Left ventricle myocardium superior (tissue), 1 donor: ENCODE measurements at places on chromosomes 4 and X. TPM values are rescaled to one million over a fixed set of nuclear protein-coding genes. Genes with fewer than 3 reads are reported as not detected.

- DNase-seq, result no peak
These were observed 415.8 kb downstream of the STIM2 start for GRCh38 chr4:27276307-27277073.

GRCh38 chr4:9891740-9892139 is 110.3 kb downstream of the DRD5 start:
- no peak for DNase-seq

DNA sequence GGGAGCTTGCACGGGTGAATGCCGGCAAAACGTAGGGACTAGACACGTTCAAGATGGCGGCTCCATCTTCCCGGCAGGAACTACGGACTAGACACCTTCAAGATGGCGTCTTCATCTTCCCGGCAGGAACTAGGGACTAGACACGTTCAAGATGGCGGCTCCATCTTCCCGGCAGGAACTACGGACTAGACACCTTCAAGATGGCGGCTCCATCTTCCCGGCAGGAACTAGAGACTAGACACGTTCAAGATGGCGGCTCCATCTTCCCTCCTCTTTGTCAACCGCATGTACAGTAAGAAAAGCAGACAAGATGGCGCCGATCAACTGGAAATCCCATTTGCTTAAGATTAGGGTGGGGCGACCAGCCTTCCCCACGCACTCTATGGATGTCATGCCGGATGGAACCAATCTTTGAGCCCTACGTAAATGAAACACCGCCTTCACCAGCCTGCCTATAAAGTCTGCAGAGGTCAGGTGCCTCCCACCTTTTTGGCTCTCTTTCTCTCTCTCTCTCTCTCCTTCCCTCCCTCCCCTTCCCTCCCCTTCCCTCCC is 222.4 kb downstream of the CRLF2 start:
- no peak for DNase-seq

Gene RAI2
- total RNA-seq, result 22.3 TPM

DNA sequence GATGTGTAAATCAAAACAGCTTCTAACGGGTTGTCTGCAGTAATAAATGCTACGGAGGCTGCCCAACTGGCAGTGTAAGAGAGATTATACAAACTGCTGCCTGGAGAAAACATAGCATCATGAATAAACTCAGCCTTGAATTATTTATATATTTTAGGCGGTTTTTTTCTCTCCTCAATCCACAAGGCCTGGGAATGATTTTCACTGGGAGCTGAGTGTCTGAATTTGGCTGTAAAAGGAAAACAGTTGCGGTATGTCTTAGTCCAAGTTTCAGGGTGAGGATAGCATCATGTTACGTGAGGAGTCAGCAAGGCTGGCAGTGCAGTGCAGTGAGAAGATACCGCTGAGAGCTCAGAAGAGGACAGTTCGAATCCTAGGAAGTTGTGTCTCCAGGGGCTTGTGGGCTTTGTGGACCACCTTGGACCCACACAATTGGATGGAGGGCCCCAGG is 291.5 kb upstream of the BOD1L1 start:
- peak; percentile 37 for DNase-seq

DNA sequence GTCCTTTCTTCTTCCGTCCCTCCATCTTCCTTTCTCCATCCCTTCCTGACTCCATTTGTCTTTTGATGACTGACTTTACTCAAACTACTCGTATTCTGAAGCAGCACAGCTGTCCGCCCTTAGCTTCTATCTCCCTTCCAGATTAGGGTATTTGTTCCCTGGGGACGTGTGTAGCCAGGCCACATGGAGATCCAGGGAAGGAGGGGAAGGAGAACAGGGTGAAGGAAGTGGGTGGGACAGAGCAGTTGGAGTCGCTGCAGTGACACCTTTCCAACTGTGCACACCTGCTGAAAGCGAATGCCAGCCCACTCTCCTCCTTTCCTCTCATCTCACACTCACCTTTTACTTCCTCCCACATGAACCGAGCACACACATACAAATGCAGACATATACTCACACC is 323.8 kb downstream of the DCTD start:
- DNase-seq, result no peak

DNA sequence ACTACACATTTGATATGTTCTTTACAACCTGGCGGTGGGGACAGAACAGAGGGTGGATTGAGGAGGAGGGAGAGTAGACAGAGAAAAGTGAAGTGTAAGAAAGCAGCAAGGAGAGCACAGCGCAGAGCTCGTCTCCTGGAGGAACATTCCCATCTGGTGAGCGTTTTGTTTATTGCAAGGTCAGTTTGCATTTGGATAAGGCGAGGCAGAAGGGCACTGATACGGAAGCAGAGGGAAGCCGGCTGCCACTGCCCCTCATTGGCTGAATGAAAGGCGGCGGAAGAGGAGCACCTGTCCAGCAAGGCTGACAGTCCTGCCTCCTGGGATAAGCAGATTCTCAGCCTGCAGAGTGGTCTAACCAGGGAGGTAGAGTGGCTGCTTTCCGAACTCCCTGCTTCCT is 83.2 kb downstream of the GPR143 start:
- no peak for DNase-seq

GRCh38 chrX:120749141-120749846 is 119.4 kb upstream of the C1GALT1C1 start:
- no peak for DNase-seq

Gene DACH2
- total RNA-seq, result not detected

DNA sequence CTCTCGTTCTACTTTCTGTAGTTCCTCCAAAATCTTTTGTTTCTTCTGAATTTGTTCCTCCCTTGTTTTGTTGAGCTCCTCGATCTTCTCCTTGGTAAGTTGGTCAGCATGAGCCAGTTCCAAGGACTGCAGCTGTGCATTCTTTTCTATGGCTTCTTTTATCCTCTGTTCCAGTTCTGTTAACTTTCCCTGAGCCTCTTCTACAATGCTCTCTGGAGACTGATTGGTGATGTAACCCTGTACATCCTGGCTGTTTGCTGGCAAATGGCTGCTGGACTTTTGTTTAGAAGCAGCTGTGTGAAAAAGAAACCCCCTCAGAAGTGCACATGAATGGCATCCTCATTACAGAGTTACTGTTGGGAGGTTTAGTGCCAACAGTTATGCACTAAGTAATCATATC is 70.5 kb upstream of the COX18 start:
- no peak for DNase-seq

- no peak for DNase-seq
These were observed 558.2 kb upstream of the DIPK2B start for GRCh38 chrX:45758738-45759397.

Gene MAGEA4
- total RNA-seq, result not detected

DNA sequence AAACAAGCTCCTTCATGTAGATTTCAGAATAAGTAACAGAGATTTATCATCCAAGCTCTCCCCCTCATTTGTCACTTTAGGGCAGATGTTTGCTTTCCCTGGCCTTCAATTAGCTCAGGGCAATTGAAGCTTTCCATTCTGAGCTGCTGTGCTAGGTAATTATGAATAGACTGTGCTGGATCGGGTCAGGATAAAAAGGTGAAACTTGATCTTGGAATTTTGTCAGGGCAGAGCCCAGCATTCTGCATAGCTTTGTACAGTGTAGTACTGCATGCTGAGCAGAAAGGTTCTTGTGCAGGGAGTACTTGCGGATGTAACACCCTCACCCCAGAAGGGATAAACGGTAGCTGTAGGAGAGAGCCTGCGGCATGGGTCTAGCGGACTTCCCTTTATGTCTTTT is 64.0 kb upstream of the CLDN34 start:
- DNase-seq, result no peak

DNA sequence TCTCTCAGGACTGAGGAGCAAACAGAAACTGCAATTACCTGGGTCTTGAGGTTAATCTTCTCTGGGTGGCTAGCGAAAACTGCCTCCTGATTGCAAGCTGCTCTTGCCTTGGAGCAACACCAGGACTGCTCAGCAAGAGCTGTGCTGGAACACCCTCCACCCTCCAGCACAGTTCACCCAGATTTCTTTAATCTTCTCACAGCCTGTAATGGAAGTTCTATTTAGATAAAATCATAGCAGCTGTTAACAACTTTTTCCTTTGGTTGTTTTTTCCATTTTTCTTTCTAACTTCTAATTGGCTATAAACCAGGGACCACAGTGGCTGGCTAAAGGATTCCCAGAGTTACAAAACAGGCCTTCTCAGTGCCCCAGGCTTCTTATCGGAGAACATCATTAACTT is 36.3 kb downstream of the OPHN1 start:
- peak; percentile 26 for DNase-seq

DNA sequence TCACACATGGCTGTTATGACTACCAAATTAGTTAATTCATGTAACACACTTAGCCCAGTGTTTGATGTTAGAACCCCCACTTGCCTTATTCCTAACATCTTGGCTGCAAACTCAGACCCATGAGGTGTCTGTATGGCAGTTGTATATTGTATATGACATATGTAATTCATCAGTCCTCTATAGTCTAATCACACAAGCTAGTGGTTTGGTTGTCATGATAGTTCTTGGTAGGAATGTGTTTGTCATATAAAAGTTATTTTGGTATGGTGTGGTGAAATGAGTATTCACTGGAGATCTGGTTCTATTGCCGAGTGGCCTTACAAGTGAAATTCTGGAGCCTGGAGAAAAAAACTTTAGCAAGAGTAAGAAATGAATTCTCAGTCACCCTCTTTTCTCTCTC is 149.2 kb downstream of the AWAT2 start:
- no peak for DNase-seq

- DNase-seq, result no peak
These were observed 82.4 kb upstream of the MYOZ2 start for GRCh38 chr4:119053245-119053644.

Gene ERVMER34-1
- total RNA-seq, result 7.2 TPM

GRCh38 chrX:133786382-133786781 is 199.0 kb downstream of the GPC3 start:
- DNase-seq, result no peak

GRCh38 chr4:182018691-182019090 is 224.5 kb upstream of the TENM3 start:
- DNase-seq, result no peak

- no peak for DNase-seq
These were observed 28.0 kb upstream of the GLRA2 start for GRCh38 chrX:14501327-14501726.
